Type B pancreatic cell (in vitro differentiated cells): ENCODE measurements at places on chromosomes 3 and 15. TPM values are rescaled to one million over a fixed set of nuclear protein-coding genes. Genes with fewer than 3 reads are reported as not detected.

GRM2 gene
- 0.29 and 0.58 TPM in 2 replicates for total RNA-seq

DNA sequence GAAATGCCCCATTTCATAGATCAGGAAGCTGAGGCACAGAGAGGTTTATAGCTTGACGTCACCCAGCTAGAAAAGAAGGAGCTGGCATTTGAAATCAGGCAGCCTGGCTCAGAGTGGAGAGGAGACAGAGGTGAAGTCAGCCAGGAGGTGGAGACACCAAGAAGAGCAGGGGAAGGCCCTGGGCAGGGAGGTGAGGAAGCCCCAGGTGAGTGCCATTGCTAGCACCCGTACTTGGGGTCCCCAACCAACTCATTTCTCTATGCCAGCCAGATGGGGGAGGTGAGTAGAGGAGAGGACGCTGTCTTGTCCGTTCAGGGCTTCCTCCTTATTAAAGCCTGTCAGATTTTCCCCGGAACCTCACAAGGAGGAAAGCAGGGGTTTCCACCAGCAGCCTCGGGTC is 149.6 kb upstream of the TLE3 start:
- DNase-seq: no peak

GRCh38 chr15:69997813-69998212 is 99.9 kb downstream of the TLE3 start:
- no peak for DNase-seq

P2RY13 gene
- total RNA-seq: not detected in 2 replicates

DNA sequence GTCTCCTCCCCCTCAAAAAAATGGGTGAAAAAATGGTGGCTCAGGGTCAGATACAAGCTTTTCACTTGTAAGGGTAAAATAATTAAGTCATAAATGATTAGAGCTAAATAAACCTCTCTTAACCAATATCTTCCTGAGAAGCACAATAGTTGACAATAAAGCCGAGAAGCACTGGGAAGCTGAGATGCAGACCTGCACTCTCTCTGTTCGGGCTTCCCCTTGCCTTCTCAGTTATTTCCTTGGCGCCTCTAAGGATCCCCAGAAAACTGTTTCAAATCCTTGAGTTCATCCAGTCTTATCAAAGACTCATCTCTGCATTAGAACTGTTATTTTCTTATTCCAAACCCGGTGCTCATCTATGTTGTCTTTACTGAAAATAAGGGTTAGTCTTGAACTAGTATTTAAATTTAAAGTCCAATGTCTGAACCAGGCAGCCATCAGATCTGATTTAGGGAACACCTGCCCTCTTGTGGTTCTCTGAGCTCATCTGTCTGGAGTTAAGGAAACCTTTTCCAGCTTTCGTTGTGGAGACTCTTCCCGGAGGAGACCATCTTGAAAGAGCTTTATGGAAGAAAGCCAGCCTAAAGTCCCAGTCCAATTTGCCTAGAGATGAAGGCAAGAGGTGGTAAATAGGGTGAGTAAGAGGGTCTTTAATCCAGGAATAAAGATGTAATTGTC is 256.4 kb upstream of the MCTP2 start:
- no peak for DNase-seq

DNA sequence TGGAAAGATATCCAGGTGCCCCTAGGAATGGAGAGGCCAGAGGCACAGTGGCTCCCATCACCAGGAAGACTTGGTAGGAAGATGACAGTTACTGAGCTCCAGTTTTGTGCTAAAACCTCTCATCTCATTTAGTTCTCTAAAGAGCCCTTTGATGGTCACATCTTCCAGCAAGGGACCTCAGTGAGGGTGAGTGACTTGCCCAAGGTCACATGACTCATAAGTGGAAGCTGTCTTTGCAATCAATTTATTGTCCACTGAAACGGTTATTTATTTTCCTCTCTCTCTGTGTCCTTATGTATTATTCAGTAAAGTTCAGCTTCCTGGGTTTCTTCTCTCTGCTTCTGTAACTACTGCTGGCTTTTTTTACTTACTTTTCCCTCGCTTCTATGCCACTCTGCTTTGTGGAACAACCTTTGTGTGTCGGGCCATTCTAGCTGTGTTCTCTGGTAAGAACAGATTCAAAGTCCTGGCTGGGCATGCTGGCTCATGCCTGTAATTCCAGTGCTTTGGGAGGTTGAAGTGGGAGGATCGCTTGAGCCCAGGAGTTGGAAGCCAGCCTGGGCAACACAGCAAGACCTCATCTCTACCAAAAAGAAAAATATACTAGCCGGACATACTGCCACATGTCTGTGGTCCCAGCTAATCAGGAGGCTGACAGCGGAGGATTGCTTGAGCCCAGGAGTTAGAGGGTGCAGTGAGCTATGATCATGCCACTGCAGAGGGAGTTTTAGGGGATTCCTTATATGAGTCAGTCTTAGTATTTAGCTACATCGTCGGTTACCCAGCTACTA is 55.9 kb downstream of the PDIA5 start:
- no peak for DNase-seq

SFMBT1 gene
- 9.8 and 10.7 TPM in 2 replicates for total RNA-seq

GRCh38 chr15:76172782-76173181 is 113.0 kb downstream of the TMEM266 start:
- no peak for DNase-seq

DNA sequence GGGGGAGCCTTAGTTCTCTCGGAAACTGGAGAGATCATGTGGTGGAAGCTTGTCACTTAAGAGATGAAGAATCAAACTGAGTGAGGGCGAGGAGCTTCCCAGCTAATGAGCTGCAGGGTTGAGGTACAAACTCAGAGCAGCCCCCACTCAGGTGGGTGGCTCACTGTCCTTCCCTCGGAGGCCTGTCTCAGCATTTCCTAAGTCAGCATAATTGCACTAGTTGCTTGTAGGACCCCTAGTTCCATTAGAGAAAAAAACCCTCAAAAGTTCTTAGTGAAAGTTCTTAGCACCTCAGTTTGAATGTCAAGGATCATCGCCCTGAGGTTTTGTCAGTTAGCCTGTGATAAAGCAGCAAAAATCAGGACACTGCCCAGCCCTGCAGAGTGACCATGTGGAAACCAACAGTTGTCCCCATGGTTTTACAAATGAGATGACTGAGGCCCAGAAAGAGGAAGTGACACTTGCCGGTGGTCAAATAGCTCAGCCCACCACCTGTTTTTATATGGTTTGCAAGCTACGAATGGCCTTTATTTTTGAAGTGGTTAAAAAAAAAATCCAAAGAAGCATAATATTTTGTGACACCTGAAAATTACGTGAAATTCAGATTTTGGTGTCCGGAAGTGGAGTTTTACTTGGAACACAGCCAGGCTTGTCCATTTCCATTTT is 11.9 kb downstream of the SMAD6 start:
- no peak for DNase-seq

DPPA4 gene
- 1.5 and 14.9 TPM in 2 replicates for total RNA-seq

LRRC31 gene
- 1.4 and 1.7 TPM in 2 replicates for total RNA-seq

LRRC15 gene
- total RNA-seq: 0.05 and 0.07 TPM in 2 replicates
